ENCODE measurements at places on chromosomes 1 and 21.

GRCh38 chr1:33220676-33221384 is 35.5 kb upstream of the ZNF362 start:
- no peak for DNase-seq

- no peak for DNase-seq
Measured at GRCh38 chr1:86542631-86543030, 4.2 kb upstream of the CLCA4 start.

DNA sequence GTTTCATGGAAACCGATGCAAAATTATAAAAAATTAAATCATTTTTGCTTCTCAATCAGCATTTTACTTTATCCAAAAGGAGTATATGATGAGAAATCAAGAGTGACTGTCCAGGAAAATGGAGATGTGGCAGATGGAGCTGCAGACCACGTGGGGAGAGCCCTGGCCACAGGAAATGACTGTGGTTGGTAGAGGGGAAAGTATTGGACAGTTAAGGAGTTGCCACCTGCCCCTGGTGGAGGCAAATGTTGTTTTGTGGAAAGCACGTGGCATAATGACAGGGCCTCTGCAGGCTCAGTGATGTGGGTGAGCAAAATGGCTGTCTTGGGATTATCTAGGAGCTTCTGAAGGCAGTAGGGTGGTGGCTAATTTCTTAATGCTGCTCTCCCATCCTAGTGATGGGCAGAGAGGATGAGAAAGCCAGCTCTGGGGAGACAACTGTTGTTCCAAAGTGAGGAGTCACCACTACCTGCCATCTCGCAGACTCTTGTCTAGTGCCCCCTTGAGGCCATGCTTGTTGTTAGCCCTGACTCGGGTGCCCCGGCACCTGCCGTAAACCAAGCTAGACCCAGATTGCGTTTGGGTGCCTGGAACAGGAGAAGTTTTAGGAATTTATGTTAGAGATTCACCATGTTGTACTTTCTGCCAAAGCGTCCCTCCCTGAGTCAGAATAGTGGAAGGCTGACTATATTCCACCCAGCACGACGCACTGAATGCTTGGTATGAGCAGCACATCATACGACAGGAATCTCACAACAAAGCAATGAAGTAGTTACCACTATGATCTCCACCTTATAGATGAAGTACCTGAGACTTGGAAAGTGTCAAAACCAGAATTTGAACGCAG is 144.0 kb downstream of the ROR1 start:
- DNase-seq, result no peak

DNA sequence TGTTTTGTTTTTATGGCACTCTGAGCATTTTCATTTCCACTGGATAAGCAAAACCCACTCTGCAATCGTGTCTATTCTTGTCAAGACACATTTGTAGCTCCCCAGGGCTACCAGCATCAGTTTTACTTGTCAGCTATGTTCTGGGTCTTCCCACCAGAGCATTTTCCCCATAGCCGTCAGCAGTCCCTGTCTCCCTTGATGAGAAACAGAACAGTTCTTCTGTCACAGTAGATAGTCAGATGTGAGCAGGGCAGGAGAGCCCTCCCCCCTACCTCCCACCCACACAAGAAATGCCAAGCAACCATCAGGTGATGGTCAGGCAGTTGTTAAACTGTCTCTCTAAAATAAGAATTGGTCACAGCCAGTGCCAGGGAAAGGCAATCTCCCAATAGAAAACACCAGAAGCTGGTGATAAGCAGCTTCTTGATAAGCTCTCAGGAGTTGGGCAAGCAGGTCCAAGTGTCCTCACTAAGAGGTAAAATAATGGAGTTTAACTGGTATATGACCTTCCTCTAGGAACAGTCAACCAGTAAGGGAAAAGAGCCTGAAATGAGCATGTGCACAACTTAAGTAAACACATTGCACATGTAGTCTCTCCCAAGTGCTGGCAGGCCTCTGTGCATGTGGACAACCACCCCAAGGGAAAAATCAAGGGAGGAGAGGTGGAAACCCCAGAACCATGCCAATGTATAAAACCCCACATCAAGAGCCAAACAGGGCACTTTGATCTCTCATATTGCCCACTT is 208.2 kb downstream of the S1PR1 start:
- no peak for DNase-seq

DNA sequence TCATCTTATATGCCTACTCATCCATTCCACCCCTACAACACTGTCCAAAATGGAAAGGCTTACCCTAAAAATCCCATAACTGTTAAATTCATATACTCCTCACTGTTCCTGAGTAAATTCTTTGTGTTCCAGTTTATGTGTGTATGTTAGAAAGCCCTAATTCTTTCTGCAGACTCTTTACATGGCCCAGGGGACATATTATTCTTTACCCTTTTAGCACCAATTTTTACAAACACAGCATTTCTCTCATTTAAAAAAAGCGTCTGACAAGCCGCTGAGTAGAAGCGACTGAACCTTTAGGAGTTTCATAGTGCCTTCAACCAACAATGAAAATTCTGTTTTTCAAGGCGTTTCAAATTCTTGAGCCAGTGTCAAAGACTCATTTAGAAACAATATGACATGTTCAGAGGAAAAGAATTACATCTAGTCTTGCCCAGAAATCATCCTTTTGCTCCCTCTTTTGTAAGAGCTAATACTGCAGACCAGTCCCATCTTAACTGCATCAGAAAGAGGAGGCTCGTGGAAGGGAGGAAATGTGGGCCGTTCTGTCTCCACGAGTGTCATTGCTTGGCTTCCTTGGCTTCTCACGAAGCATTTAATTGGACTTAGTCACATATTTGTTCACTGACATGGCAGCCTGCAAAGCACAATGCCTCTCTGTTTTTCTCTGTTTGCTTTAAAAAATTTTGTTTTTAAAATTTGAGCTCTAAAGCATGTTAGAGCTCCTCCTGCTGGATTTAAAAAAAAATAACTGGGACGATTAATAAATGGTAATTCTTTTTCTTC is 21.3 kb upstream of the C1orf105 start:
- peak; percentile 53 for DNase-seq
